ENCODE measurements at places on chromosomes 1 and 21.

DNA sequence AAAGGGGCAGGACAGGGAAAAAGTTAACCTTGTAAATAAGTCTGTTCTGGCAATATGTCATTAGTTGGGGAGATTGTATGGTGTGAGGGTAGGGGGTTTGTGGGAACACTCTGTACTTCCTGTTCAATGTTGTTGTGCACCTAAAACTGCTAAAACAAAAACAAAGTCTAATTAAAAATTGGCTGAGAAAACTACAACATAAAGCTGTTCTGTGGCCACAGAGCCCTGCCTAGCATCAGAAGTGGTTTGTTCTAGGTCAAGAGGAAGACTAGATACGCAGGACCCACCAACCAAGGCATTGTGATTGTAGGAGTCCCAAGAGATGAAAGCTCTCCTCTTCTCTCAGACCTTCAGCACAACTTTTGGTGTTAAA lies 81.0 kb upstream of the LRRC8D start:
- no peak for DNase-seq

- no peak for DNase-seq
Measured at GRCh38 chr1:221878134-221878533, 136.2 kb upstream of the DUSP10 start.

GRCh38 chr1:29836651-29837646 lies 600.6 kb downstream of the PTPRU start:
- DNase-seq = no peak

- DNase-seq = no peak
Measured at GRCh38 chr1:59434336-59434735, 137.4 kb downstream of the FGGY start.

- DNase-seq = no peak
Measured at GRCh38 chr1:61566177-61566576, 158.8 kb downstream of the TM2D1 start.

DNA sequence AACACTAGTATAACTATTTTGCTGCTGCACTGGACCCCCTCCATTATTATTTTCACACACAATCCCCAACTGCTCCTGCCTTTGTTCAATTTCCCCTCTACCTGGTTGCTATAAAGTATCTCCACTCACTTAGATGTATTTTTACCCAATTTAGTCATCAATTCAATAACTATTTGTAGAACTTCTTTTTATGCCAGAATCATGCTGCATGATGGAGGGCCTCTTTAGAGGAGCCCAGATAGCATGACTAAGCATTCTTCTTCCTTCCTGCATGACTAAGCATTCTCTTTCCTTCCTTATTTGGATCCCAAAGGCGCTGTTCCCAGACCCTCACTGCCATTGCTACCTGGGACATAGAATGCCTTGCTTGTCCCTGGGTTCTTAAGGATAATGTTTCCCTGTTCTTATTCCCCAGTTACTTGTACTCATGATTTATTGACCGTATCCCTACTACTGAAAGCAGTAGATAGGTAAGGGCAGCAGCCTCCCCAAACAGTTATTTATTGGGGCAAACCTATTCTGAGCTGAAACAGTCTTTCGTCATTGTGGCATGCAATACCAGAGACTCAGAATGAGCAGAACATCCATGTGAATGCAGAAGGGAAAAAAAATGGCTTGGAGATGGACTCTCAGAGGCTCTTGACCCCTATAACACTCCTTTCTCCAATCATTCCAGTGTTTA lies 89.3 kb upstream of the AKT3 start:
- no peak for DNase-seq

DNA sequence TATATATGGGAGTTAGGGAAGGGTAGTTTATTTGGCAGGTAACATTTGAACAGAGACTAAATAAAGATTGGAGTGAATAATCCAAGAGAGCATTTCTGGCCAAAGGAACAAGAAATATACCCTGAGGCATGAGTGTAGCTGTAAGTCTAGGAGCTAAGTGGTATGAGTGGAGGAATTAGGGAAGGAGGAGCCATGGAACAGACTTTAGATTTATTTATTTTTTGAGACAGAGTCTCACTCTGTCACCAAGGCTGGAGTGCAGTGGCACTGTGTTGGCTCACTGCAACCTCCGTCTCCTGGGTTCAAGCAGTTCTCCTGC lies 18.4 kb downstream of the CAPZA1 start:
- no peak for DNase-seq

DNA sequence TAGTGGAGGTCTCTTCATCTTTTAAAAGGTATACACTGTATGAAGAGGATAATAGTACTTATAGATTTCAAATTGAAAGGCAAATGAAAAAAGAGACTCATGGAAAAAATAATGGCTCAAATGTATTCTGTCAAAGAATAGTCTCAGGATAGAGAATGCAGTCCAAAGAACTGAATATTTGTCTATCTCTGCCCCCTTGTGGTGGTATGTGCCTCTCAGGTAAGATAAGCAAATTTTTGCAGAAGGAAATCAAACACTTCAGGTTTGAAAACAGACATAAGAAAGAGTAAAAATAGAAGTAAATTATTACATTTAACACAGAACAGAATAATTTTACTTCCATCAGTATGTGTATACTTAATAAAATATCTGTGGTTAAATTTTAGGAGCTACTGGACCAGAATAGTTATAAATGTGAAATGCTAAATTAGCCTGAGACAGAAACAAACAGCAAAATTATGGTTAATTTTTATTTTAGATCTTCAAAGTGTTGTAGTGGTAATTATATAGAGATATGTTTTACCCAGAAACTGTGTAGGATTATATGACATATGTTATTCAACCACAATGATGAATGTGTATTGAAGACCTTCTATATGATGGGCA lies 164.4 kb upstream of the PALMD start:
- peak; percentile 19 for DNase-seq

- DNase-seq = no peak
Measured at GRCh38 chr1:159980076-159980475, 26.0 kb upstream of the SLAMF9 start.

DNA sequence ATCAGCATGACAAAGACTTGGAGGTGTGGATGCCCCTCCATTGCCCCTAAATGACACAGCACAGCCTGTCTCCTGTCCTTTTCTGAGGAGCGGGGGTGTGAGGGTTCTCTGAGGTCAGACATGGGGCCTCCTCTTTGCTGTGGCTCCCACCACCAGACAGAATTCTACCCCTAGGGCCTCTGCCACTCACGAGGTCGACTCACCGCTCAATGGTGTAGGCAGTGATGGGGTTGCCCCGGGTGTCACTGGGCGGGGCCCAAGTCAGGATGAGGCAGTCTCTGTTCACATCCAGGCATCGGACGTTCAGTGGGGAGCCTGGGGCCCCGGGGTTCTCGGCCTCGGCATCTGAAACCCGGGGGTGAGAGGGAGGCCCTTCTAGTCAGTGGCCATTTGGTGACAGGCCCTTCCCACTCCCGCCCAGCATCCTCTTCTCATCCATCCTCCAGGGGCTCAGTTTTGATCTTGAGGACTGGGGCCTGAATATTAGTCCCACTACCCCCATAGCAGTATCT lies 19.9 kb downstream of the MYOM3 start:
- DNase-seq = no peak

- DNase-seq = no peak
Measured at GRCh38 chr1:1058921-1059493, 15.1 kb downstream of the RNF223 start.

- DNase-seq = no peak
Measured at GRCh38 chr1:84365225-84366221, 32.8 kb upstream of the DNASE2B start.

GRCh38 chr21:37562920-37563640 lies 196.5 kb downstream of the DYRK1A start:
- DNase-seq = no peak

GRCh38 chr1:78080767-78081166 lies 35.0 kb downstream of the GIPC2 start:
- no peak for DNase-seq

GRCh38 chr21:25639551-25640201 lies 618 bp downstream of the JAM2 start:
- DNase-seq = peak; percentile 15

DNA sequence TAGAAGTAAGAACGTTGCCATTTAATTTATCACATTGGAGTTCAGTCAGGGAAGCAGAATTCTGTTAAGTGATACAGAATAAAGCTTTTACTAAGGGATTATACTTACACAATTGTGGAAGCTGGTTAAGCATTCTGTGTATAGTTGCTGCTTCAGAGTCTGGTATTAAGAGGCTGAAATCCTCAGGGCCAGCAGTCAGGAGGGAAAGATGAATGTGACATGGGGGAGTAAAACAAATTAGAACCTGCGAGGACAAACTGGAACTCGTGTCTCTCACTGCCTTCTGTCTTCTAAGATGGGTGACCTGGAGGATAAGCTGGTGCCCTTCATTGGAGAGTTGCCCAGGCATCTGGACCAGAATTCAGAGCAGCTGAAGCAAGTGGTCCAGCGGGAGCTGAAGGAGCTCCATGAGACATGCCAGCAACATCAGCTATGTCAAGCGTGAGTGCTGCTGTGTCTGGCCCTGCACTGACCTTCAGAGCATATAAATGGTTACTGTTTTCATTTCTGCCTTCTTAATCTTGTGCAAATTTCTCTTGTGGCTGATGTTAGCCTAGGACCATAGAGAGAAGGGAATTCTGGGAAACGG lies 23.0 kb downstream of the MARK1 start:
- no peak for DNase-seq

DNA sequence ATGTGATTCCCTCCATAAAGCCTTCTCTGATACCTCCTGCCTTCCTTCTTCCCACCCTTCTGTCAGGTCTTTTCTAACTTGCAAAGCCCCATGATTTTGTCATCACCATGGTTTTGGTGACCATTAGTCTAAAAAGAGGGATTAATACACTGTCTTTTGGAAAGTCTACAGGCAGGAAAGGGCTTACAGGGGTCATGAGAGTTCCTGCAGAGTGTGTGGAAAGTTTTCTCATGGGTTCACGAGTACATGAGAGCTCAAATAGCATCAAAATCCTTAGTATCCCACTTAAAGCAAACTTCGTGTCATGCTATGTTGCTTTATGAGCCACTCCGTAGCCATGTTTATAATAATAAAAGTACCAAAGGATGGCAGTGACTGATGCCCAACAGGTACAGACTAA lies 86.6 kb upstream of the BMP8A start:
- DNase-seq = no peak

DNA sequence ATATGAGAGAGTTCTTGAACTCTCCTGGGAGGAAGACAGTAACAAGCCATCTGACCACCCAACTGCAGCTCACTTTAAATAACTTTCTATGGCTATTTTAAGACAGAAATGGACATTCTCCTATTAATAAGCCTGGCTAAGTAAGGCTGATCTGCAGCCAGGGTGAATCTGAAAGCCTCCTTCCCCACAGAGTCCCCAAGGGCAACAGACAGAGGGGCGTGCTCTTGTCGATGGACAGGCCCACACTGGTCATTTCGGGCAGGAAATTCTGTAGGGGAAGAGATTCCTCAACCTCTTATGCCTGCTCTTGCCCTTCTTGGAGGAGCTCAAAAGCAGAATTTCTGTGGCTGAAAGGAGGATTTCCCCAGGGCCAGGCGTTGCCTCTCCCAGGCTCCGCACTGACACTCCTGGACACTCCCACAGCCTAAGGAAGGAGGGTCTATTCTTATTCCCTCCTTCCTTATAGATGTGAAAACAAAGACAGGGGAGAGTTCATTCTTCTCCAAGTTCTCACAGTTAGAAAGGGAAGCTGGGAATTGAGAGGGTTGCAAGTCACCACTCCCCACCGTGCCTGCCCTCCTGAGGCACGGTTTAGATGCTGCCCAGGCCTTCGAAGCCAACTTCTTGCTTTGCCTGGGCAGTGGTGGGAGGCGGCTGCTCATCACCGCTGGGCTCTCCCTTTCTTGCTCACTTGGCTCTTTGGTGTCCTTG lies 17.9 kb upstream of the KANK4 start:
- no peak for DNase-seq

GRCh38 chr1:96804648-96805047 lies 83.1 kb downstream of the PTBP2 start:
- DNase-seq = no peak

DNA sequence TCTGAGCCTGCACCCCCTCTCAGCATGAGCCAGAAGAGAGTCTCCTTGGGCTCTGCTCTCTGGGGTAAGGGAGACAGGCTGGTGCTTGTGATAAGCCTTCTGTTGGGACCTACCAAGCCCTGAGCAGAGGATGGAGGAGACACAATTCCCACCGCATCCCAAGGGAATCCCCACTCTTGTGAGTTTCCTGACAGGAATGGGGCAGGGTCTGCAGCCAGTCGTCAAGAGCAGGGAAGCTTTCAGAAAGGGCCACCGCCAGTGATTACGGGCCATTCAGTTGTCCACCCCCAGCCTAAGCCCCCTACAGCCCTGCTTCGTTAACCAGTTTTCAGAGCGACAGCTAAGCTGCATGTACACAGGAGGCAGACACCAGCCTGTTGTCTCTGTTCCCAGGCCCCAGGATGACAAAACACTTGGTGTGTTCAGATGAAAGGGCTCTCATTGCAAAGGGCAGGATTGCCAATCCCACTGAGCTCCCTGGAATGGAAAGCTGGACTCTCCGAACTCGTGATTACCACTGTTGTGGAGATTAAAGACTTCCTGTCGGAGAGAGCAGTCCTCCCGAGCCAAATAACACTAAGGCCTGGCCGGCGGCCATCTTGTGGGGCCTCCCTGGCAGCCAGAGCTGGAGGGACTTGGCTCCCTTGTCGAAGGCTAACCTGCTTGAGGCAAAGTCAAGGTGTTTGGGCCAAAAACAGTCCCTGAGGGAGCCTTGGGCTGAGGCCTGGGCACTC lies 37.4 kb upstream of the SLC30A1 start:
- no peak for DNase-seq

GRCh38 chr1:209651138-209651587 lies 1.1 kb downstream of the LAMB3 start:
- DNase-seq = no peak

DNA sequence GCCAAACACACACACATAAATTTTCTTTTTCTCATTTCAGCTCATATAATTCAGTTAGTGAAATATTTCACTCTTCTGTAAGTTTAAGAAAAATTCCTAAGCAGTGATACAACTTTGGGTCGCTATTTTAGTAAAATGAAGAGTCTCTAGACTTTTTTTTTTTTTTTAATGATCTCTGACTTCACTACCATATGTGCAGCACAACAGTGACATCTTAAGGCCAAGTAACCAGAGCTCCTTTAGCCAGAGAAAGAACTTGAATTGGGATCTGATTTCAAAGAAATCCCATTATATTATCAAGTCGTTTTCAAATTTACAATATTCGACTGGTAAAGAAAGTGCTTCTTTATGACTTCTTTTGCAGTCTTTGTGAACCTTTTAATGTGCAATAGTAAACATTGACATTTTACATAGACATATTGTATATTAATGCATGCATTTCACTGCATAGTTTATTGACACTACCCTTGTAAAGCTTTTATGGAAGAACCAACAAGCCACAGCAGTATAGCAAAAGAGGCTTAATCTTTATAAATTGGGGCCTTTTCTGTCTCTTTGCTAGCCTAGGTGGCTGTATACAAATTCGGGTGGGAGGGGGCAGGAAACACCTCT lies 62.2 kb downstream of the LRRC40 start:
- no peak for DNase-seq
